Activated naive CD8-positive, alpha-beta T cell treated with anti-CD3 and anti-CD28 coated beads, Interleukin-2, amount 50 U/mL, for 24 hours (primary cell): ENCODE measurements at places on chromosomes 12 and 14.

- no peak for DNase-seq
Observed at GRCh38 chr12:92546635-92547348, 156.0 kb upstream of the PLEKHG7 start.

GRCh38 chr14:75905147-75905904 lies 76.5 kb downstream of the TGFB3 start:
- DNase-seq, result no peak

DNA sequence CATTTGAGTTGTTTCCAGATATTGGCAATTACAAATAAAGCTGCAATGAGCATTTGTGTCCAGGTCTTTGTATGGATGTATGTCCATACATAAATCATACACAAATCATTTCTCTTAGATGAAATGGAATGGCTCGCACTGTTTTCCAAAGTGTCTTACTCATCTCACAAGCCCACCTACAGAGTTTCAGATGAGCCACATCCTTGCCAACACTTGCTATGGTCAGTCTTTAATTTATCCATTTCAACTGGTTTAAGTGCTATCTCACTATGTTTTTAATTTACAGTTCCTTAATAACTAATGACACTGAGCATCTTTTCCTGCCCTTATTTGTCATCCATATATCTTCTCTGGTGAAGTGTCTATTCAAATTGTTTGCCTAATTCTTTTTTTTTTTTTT lies 132.9 kb upstream of the DIO3 start:
- DNase-seq, result no peak

DNA sequence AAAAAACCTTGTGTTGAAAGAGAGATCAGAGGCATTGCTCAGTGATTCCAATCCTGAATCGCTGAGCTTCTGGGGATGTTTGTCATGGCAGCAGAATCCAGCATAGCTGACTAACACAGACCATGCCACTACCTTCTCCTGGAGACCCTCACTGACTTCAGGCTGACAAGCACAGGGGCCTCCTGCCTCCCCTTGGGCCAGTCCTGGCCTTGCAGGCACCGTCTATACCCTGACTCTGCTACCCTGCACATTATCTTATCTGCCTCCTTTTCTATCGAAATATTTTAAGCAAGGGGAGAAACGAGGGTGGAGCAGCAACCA lies 139.8 kb downstream of the KIF26A start:
- no peak for DNase-seq

DNA sequence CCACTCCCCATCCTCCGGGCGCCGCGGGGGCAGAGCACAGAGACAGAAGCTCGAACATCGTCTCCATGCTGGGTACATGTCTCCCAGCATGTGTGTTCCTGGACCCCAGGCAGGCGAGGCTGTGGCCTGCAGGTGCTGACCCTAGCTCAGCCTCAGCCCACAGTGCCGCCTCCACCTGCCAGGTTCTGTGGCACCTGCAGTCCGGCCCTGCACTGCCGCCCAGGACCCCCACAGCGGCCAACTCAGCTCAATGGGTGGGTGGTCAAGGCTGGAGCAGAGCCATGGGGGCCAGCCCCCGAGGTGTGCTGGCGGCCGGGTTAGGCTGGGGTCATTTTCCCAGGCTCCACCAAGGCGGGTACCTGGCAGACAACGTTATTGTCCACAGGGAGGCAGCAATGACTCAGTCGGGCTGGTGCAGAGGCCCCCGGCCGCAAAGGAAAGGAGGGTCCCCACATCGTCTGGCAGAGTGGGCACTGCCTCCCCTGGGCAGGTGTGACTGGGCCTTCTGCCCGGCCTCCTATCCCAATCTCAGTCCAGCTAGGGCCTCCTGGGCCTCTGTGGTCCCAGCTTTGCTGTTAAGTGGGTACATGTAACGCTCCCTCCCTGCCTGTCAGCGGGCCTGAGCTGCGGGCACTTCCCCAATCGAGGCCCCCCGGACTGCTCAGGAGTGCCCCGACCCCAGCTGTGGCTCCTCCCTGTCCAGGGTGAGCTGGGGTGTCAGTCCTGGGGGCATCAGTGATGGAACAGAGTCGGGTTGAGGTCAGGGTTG lies 20.2 kb upstream of the NUDT14 start:
- DNase-seq, result no peak

- no peak for DNase-seq
Observed at GRCh38 chr14:61730756-61731373, 31.4 kb upstream of the SNAPC1 start.

- DNase-seq, result peak; percentile 49
Observed at GRCh38 chr12:51721282-51721940, 127.1 kb downstream of the FIGNL2 start.

- DNase-seq, result peak; percentile 34
Observed at GRCh38 chr12:107318806-107319532, 225.6 kb upstream of the CRY1 start.

- no peak for DNase-seq
Observed at GRCh38 chr12:12404297-12404696, 47.4 kb downstream of the BORCS5 start.

DNA sequence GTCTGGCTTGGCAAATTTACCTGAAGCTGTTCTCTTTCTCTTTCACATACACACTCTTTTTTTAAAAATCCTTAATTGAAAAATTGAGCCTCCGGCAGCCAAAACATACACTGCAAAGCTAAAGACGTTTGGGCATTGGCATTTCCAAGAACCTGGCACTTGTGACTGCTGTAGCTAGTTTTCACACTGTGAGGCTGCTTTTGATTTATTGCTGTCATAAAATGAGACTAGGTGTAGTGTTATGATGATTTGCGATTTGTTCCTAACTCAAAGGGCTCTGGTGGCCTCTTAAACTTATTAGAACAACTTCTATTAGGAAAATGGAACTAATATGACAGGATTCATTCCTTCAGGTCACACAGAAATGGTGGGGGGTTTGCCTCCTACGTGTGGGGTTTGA lies 377.1 kb upstream of the FAR2 start:
- no peak for DNase-seq

- DNase-seq, result no peak
Observed at GRCh38 chr12:98469109-98469508, 46.3 kb upstream of the TMPO start.

DNA sequence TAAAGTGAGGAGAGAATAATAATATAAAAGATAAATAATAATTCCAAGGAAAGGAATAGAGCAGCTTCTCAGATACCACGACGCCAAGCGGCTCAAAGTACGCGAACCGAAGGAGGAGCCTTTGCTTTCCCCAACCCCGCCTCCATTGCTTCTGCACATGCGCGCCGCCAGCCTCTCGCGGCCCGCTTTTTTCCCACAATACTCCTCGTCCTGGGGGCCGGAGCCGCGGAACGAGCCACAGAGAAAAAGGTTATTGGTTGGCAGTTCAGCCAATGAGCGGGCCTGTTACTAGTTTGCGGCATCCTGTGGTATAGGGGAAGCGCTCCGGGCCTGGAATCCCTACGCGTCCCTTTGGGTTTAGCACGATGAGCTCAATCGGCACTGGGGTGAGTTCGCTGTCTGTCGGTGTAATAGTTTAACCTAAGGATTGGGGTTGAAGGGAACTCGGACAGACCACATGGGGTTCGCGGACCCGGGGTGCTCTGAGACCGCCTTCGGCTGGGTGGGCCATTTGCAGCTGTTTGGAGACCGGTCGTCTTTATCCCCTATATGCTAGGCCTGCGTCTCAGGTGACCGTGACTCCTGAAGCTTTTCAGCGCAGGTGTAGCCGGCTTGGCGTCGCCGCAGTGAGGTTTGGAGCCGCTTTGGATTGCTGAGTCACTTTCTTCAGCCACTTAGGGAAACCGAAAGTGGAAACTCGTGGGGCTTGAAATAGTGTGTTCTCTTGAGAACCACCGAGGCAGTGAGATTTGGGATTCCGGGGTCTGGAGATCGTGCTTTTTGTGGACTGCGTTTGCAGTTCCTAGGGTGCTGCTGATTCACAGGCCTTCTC lies at the start of gene PSMA3:
Gene PSMA3 (plus strand): TSS at position 288 of the 832 bp plus-strand sequence. CDS start 78 bp downstream, at position 366.
- DNase-seq, result peak; percentile 97

- DNase-seq, result no peak
Observed at GRCh38 chr12:10031321-10031720, 839 bp downstream of the CLEC9A start.

- peak; percentile 72 for DNase-seq
Observed at GRCh38 chr12:19482551-19483109, 43.3 kb downstream of the AEBP2 start.

DNA sequence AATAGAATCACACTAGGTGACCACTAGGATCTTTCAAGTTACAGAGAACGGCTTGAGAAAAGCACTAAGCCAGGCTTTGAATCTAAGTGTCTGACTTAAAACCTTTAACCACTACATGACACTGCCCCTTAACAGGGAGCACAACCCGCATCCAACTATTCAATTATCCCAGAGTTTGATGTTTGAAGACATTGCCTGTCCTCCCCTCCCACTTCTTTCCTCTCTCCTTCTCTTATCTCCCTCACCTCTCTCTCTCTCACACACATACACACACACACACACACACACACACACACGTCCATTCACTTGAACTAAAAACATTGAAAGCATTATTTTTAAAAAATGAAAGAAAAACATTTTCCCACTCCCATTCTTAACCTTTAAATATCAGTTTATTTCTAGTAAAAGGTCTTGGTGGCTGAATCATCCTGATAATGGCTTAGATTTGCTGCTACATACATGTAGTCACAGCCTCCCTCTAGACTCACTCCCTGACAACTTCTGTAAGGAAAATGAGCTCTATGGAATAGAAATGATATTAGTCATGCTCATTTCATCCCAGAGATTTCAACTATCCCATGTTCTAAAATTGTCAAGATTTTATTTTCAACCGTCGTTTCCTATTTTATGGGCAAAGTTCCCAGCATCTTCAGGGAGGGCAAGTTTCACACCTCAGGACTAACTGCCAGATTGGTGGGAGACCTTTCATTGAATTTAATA lies 53.5 kb upstream of the RAP1B start:
- no peak for DNase-seq

GRCh38 chr14:93103392-93104080 lies 12.2 kb downstream of the ITPK1 start:
- DNase-seq, result peak; percentile 68

- DNase-seq, result no peak
Observed at GRCh38 chr12:109261087-109261486, 48.0 kb downstream of the FOXN4 start.

DNA sequence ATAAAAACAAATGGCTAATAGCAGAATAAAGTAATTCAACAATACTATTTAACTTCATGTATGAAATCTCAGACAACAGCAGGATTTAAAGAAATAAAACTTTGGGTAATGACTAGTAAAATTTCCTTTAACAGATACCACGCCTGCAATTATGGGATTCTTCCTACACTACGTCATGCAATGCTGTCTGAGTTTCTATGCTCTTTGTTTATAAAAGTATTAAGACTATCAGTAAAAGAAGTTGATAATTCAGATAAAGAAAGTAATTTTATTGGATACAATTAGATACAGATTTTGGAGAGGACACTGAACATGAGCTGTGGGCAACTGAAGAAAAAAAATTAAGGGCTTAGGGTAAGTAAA lies 308.4 kb upstream of the LRFN5 start:
- DNase-seq, result no peak

- peak; percentile 41 for DNase-seq
Observed at GRCh38 chr12:6056406-6057240, 67.8 kb downstream of the VWF start.

DNA sequence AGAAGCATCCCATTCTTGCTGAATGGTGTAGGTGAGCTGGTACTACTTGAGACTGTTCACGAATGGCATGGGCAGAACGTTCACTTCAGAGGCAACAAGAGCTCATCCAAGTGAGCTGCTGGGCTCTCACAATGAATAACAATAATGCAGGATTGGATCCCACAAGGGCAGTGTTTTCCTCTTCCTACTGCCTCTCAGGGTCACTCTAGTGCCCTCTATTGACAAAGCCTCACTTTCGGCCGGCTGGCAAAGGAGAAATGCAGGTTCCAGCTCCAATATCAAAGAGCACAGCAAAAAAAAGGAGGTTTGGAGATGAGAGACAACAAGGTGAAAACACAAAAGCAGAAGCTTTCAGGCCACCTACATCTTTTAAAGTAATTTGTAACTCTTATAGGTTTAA lies 74.6 kb upstream of the MYF6 start:
- DNase-seq, result no peak

DNA sequence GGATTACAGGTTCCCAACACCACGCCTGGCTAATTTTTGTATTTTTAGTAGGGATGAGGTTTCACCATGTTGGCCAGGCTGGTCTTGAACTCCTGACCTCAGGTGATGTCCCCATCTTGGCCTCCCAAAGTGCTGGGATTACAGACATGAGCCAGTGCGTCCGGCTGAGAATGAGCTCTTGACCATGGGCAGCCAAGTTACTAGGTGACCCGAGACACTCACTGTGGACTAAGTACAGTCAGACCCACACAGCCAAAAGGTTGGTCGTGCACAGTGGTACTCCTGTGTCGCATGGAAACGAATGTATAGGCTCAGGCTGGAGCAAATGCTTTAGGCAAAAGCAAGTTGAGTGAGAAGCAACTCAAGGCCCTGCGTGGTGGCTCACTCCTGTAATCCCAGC lies 21.0 kb downstream of the DLK1 start:
- DNase-seq, result no peak

DNA sequence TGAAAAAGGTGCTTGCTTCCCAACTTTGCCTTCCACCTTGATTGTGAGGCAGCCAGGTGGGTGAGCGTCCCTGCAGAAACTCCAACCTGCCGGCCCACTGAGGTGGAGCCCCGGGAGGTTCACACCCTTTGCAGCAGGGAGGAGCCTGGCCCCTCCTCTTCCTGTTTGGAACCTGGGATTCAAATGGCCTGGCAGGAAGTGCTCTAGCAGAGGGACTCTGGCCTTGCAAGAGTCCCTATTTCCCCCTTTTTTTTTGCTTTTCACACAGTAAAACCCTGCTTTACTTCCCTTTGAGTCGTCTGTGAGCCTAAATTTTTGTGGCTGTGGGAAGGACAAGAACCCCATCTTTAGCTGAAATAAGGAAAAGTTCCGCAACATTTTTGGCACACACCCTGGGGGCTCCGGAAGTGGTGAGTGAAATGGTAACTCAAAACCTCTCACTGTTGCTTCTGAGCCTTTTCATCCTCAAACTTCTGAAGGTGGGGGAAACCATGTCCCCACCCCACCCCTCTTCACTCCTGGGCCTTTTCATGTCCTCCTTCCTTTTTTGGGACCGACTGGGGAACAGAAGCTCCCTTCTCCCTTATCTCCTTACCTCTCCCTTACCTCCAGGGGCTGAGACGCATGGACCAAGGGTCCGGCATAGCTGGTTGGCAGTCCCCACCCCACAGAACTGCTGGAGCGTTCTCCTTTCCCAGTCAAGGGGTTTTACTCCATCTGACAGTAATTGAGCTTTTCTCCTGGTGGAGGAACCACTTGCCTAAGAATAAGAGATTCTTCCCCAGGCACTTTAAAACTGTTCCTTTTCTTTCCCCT lies 102.0 kb downstream of the KCNMB4 start:
- DNase-seq, result no peak
